ENCODE measurements at places on chromosomes 1 and 21.

DNA sequence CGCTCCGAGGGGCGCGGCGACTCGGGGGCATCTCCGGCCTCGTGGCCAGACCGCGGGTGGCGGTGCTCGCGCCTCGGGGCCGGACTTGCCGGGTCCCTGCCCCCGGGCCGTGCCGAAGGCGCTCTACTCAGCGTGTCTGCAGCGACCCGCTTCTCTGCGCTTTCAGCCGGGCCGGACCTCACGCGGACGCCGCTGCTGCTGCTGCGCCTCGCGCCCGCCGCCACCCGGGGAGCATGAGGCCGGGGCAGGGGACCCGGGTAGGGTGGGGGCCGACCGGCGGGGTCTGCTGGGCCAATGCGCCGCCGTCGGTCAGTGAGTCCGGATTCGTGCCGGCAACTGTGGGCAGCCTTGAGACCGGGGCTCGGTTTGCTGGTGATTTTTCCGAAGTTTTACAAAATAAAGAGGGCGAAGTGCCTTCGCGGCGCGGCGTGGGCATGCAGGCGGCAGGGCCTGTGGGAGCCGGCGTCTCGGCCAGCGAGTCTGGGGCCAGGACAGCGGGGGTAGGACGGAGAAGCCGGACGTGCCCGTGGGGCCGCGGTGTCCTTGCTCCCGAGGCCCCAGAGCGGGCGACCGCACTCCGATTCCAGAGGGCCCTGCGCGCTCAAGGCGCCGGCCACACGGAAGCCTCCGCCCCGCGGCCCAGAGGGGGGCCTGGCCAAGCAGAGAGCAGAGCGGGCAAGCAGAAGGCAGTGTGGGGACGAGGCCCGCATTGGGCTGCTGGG, 749 bp downstream of the FAM163A start:
- DNase-seq: no peak

GRCh38 chr1:22556391-22557104, 6.7 kb upstream of the EPHA8 start:
- DNase-seq: no peak

- no peak for DNase-seq
Observed at GRCh38 chr21:35619184-35619583, 441.1 kb downstream of the SETD4 start.

DNA sequence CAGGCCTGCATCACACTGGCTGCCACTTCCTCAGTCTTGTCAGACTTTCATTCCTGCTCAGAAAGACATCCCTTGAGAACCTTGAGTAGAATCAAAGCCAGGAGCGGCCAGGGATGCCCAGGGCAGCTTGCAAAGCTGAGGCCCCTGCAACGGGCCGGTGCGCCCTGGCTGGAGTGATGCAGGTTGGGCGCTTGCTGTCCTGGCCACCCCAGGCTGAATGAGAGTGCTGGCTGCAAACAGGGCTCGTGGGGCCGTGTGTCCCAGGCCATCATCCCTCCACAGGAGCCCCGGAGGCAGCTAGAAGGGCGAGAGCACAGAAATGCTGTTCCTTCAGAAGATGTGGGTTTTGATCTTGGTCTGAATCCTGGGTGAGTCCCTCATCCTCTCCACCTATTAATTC, 67.2 kb upstream of the FAM20B start:
- no peak for DNase-seq

GRCh38 chr1:233879841-233880240, 24.6 kb upstream of the SLC35F3 start:
- DNase-seq: no peak

- DNase-seq: no peak
Observed at GRCh38 chr21:16407403-16408240, 677.8 kb downstream of the USP25 start.

Measured in KBM-7 (cell line).